ENCODE measurements at places on chromosomes 12 and 14.

DNA sequence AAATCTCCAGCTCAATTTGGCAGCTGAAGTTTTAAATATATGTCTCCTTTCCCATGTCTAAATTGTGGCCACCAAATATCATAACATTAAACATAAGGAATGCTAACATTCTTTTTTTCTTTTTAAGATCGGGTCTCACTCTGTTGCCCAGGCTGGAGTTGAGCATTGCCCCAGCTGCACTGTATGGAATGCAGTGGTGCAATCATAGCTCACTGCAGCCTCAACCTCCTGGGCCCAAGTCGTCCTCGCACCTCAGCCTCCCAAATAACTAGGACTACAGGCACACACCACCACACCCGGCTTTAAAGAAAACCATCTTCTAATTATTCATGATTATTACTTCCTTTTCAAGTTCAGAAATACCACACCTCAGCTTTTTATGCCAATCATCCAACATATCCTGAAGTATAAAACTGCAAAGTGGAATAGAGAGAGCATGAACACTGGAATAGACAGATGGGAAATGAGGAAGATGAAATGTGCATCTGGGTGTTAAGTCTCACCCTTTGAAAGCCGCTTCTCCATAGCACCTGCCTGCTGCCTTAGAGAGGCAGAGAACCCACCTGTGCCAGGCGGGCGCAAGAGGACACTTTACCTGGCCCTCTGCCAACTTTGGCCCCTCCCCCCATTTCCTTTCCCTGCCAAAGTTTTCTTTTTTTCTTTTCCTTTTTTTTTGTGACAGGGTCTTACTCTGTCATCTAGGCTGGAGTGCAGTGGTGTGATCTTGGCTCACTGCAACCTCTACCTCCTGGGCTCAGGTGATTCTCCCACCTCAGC, 2.8 kb upstream of the EML1 start:
- no peak overlapping the region for H3K4me3 ChIP-seq
- peaks cover 13% of the 10 kb centered on the region for H3K4me1 ChIP-seq
- peaks cover 9% of the 10 kb centered on the region for H3K27me3 ChIP-seq
- no peak for DNase-seq

- no peaks in the 10 kb centered on the region for H3K36me3 ChIP-seq
- no peak overlapping the region for H3K4me3 ChIP-seq
- no peaks in the 10 kb centered on the region for H3K4me1 ChIP-seq
- H3K27ac ChIP-seq, result no peak overlapping the region
- no peaks in the 10 kb centered on the region for H3K27me3 ChIP-seq
Measured at GRCh38 chr12:9334041-9334692, 126.0 kb upstream of the PZP start.

DNA sequence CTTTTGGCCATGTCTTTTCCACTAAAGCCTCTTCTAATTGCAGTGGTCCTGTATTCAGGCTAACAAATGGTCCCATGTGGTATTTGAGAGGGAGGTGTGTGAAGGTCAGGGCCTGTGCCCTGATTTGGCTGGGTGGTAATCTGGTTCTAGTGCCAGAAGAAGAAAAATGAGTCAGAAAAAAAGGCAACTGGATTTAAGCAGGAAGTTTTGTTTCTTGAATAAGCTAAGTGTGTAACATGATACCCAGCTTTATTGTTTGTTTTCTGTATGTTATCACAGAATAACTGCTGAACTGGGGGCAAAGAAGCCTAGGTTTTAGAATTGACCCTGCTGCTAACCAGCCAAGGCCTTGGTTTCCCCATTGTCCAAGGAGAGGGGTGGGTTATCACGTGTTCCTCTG, 134.0 kb downstream of the ANO6 start:
- H3K4me3 ChIP-seq, result no peak overlapping the region
- DNase-seq, result no peak
- H3K27ac ChIP-seq, result no peak overlapping the region
- H3K36me3 ChIP-seq, result peaks cover 13% of the 10 kb centered on the region

- H3K27ac ChIP-seq, result no peak overlapping the region
- no peaks in the 10 kb centered on the region for H3K4me1 ChIP-seq
- DNase-seq, result no peak
- H3K27me3 ChIP-seq, result no peaks in the 10 kb centered on the region
- no peaks in the 10 kb centered on the region for H3K36me3 ChIP-seq
Measured at GRCh38 chr14:105061428-105062047, 3.7 kb downstream of the GPR132 start.
